Ammon's horn (tissue), 1 donor: ENCODE measurements at places on chromosomes 16 and 17.

DNA sequence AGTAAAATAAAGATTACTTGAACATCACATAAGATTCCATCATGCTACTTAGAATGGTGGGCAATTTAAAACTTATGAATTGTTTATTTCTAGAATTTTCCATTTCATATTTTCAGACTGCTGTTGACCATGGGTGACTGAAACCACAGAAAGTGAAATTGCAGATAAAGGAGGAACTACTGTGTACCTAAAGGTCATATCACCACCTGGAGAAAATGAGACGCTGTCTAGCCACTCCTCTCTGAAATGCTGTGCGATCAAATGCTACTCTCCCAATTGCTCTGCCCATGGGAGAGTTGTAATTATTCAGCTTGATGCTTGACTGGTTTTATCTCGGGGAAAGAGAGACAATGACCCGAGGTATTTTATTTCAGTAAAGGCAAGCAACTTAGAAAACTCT is 128.9 kb upstream of the ERCC4 start:
- no peak for DNase-seq

- DNase-seq: no peak
Observed at GRCh38 chr17:78348055-78348770, 11.7 kb downstream of the SOCS3 start.

- no peak for DNase-seq
Observed at GRCh38 chr16:1364510-1364909, 12.8 kb downstream of the GNPTG start.

DNA sequence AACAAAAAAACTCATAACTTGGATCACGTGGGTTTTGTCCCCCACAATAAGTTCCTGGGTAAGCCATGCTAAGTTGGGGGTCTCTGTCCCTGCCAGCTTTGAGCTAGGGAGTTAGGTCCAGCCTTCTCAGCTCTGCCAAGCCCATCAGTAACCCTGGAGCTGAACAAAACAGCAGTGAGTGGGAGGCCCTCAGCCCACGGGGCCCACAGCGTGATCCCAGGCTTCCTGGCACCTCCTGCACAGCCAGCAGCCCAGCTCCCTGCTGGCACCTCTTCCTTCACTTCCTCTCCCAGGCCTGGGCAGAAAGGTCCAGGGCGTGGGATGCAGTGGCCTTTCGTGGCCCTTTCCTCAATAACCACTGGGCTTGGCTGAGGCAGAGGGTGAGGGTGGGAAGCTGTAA is 35.5 kb upstream of the CDC42EP4 start:
- peak; percentile 85 for DNase-seq

DNA sequence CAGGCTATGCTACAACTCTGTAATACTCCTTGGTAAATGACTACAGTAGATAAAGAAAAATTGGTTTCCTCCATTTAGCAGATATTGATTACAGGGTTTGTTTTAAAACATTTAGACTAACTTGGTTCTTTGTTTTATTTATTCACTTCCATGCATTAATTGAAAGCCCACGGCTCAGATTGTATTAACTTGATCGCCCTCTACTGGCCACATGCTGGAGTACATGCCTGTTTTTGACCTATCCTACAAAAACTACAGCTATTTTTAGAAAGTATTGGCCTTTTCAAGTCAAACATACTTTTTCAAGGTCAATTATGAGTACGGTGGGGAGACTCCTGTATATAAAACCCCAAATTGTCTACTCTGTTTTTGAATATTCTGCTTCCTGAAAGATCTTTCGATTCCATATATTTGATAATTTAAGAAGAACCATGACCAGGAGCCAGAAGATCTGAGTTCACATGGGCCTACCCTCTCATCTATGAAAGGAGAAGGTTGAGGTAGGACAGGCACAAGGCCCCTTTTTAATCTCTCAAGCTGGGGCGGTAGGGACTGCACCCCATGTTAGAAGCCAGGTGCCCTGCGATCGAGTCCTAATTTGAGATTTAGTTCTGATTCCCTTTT is 51.8 kb downstream of the CA10 start:
- DNase-seq: peak; percentile 65

DNA sequence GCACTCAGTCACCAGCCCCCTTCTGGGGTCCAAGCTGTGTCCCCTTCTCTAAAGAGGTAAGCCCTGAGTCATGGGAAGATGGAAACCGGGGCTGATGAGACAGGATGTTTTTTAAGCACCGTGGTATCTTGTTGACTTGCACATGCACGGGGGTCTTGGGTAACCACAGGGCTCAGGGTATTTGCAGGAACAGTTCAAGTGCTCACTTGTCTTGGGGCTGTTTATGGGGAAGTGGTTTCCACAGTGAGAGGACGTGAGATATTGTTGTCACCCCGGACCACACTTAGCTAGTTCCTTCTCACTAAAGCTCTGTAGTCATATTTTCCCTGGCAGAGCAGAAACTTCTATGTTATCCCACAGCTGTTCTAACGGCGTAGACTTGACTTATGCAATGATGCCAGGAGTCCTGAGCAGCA is 7.7 kb downstream of the CCL3L1 start:
- DNase-seq: peak; percentile 42

DNA sequence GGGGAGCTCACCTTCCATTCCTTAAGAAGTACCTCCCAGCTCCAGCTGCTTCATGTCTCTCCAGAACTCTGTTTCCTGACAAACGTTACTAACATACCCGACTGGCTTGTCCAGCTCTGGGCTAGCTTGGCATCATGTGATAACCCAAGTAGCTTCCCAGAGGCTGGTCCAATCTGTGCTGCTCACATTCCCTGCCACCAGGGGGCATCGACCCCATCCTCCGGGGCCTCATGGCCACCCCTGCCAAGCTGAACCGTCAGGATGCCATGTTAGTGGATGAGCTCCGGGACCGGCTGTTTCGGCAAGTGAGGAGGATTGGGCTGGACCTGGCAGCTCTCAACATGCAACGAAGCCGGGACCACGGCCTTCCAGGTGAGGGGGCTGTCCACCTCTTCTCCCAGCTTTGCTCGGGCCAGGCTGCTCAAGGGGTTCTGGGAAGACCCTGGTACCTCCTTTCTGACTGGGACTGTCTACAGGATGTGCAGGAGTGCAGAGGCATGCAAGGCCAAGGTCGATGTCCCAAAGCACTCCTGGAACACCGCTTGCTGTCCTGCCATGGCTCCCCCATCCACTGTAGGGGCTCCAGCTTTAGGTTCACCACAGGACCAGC is 7.6 kb downstream of the EPX start:
- DNase-seq: peak; percentile 29
